ENCODE measurements at places on chromosomes 6 and 20.

DNA sequence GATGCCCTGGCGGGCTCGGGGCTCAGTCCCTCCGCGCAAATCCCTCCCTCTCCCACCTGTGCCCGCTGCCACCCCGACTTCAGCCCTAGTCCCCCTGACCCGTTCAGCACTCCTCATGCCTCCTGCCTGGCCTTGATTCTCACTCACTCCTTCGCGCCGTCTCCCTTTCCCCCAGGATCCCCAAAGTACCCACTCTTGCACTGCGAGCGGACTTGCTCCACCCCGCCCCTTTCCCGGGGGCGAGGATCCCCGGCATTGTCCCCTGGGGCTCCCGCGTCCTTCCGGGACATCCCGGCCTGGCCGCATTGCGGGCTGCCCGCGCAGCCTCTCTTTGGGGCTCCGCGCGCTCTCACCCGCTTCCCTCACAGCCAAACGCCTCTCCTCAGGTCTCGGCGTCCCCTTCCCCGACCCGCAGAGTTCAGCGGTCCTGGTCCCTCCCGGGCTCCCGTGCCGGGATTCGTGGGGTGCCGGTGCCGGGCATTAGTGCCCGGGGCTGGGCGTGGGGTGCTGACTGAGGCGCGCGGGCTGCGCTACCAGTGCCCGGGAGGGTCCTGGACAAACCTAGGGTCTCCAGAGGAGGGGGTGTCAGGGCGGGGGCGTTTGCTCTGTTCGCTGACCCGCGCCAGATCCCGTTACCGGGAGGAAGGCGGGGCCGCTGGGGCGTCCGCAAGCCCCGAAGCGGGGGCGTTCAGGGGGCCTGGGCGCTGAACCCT lies 45.5 kb upstream of the SUPT3H start:
- DNase-seq, result no peak

DNA sequence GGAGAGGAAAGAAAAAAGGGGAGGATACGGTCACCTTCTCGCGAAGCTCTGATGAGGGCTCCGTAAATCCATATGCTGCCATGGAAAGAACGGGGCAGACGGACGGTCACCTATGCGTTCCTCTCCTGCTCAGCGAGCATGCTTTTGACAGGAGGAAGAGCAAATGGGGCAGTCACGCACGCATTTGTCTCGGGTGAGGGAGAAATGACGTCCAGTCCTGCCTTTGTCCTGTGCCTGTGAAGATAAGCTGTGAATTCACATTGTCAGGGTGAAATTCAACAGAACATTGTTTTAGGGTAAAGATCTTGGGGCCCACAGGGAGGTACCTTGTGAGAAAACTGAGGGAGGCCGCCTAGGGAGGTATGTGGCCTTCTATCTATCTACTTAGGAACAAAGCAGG lies 83.8 kb downstream of the IRF4 start:
- DNase-seq, result no peak

DNA sequence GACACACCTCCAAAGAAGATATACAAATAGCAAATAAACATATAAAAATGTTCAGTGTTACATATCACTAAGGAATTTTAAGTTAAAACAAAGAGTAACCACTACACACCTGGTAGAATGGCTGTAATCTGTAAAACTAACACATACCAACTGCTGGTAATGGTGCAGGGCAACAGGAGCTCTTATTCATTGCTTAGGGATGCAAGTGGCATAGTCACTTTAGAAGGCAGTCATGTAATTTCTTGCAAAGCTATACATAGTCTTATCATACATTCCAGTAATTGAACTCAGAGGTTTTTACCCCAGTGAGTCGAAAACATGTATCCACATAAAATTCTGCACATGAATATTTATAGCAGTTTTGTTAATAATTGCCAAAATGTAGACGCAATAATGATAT lies 906.8 kb upstream of the CITED2 start:
- no peak for DNase-seq

- DNase-seq, result no peak
These were observed 1309.0 kb downstream of the EPHA7 start for GRCh38 chr6:92110403-92110802.

- no peak for DNase-seq
These were observed 62.0 kb upstream of the BCLAF1 start for GRCh38 chr6:136351518-136352110.

GRCh38 chr20:1334761-1335160 lies 5.8 kb upstream of the SDCBP2 start:
- no peak for DNase-seq

DNA sequence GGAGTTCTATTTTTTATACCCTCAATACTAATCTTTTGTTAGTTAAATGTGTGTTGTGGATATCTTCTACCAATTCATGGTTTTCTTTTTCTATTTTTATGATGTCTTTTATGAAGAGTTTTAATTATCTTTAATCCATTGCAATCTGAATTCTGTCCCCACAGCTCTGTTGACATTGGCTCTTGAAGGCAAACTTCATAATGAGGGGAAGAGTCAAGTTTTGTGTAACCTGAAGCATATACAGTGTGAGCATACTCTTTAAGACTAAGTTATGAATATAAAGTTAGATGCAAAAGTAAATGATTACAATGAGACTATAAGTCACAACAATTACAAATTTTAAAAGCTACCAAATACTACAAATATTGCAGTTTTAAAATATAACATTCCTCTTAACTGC lies 34.2 kb downstream of the RNF217 start:
- DNase-seq, result no peak

GRCh38 chr6:314377-314776 lies 22.1 kb downstream of the DUSP22 start:
- no peak for DNase-seq

DNA sequence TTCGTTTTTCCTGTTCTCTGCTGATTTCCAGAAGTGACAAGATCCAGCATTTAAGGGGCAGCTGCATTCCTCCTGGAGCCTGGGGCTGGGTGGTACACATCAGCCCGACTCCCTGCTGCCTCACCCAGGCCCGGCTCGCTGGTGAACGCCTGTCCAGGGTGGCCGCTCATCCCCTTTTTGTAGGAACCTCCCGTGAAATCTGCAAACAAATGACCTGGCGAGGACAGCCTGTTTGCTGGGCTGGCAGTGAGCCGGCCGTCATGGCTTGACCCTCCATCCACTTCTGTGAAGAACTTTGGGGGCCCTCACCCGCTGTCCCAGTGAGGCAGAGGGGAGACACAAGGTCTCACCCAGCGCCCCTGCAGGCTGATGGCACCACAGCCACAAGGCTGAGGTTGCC lies 39.0 kb downstream of the PYGB start:
- DNase-seq, result no peak

DNA sequence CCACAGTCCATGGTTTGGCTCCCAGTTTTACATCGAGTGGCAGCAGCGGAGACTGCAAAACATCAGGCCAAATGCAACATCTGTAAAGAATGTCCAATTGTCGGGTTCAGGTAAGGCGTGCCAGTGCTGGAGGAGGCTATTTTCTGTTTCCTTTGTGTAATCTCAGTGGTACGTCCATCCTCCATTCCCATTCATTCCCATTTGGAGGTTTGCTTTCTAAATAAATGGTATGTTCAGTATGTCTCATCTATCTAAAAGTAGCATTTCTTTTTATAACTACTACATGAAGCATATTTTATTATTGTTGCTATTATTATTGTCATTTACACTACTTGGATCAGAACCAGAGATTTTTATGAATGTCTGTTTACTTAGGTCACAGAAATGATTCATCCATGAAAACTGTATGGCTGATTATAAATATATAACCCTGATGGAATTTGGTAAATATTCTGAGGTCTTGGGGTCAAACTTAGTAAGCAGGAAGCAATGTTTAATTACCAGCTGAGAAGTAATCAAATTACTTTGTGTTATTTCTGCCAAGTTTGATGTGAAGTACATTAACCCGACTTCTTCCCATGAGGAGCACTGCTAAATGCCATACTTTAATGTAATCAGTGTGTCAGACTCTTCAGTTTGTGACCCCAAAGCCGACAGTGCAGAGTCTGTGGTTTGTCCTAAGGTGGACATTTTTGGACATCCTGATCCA lies 512.9 kb downstream of the UTRN start:
- DNase-seq, result no peak

DNA sequence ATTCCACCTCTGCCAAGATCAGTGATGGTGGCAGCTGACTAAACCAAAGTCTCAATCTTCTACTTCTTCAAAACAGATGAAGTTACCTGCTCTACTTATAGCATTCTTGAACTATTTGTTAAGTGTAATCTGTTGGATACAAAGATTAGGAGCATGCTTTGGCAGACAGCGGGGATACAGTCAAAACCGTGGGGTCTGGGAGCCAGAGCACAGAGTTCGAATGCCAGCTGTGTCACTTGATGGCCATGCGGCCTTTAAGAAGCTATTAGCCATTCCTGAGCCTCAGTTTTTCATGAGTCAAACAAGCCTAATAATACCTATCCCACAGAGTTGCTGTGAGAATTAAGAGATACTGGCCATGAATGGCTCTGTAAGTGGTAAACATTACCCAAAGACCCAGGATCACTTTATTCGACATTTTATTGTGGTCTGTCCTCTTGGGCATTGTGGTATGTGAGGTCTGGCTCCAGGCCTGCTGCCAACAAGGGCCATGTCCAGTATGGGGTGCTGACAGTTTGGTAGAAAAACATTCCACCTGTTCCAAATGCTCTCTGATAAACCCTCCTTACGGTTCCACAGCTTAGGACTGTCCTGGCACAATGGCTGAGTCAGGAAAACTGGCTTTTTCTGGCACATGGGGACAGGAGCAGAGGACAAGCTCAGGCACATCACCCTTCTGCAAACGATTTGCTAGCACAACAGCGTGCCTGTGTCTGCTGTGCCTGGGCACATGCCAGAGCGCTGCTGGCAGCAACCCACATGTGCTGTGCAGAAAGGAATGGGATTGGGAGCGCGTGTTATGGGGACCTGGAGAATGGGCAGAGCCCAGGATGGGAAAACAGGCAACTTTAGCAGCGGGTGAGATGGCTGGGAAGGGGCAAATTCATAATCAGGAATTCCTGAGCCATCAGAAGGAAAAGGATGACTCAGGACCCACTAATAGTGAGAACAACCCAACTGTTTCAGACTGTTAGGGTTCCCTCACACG lies 15.7 kb upstream of the FAM83C start:
- DNase-seq, result no peak

DNA sequence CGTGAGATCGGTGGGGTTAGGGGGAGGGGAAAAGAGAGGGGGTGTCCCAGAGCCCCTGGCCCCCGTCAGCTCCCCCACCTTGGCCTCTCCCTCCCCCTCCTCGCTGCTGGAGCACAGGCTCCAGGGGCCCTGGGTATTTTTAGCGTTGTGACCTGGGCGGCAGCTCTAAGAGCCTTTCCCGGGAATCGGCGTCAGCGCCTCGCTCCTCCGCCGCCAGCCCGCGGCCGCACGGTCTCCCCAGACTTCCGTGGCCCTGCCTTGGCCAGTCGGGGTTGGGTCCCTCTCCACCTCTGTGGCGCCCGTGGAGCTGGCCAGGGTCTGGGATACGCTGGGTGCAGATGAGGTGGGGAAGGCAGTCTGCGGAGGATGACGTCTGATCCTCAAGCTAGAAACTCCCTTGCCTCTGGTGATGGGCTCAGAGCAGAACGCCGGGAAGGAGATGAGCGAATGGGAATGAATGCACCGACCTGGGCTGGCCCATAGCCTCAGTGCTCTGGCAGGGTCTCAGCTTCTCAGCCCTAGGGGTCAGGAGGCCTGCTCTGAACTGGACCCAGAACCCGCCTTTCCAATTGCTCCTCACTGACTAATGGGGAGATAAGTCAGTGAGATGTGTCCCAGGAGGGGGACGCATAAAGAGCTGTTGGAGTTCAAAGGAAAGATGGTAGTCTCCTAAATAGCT lies 883 bp upstream of the DBNDD2 start:
- no peak for DNase-seq

GRCh38 chr20:61722146-61722678 lies 343.5 kb downstream of the TAF4 start:
- DNase-seq, result no peak

- no peak for DNase-seq
These were observed 681.4 kb downstream of the TENT5A start for GRCh38 chr6:81071121-81071520.

- DNase-seq, result no peak
These were observed 226.9 kb downstream of the BCKDHB start for GRCh38 chr6:80333342-80333741.

DNA sequence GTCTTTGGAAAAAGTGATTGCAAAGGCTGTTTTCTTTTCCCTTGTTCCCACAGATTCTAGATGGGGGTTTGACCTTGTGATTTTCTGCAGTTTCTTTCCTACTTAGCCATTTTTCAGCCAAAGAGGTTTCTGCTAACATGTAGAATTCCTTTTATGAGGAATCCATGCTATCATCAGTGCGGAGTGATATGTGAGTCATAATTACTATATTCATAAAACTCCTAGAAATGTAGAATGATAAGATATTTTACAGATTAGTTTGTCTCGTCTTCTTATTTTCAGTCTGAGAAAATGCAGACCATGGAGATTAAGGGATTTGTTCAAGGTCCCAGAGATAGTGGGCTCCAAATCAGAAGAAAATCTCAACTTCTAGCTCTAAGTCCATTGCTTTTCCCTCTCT lies 98.6 kb downstream of the KCNQ5 start:
- DNase-seq, result no peak

DNA sequence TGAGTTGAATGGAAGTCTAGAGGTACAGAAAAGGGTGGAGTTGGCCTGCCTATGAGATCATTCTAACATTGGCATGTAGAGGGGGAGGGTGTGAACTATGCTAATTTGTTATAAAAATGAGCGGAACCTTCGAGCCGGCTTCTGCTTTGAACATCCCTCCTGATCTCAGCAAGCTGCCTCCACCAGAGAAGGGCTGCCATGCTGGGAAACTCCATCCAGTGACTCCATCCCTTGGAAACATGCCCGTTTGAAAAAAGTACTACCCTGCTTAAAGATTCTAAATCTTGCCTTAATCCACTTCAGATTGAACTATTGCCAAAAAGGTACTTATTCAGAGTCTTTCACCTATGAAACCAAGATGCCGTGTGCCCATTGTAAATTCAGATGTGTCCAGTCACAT lies 43.6 kb upstream of the TMEM170B start:
- DNase-seq, result no peak

- DNase-seq, result no peak
These were observed 77.2 kb downstream of the GCNT2 start for GRCh38 chr6:10598084-10598960.

DNA sequence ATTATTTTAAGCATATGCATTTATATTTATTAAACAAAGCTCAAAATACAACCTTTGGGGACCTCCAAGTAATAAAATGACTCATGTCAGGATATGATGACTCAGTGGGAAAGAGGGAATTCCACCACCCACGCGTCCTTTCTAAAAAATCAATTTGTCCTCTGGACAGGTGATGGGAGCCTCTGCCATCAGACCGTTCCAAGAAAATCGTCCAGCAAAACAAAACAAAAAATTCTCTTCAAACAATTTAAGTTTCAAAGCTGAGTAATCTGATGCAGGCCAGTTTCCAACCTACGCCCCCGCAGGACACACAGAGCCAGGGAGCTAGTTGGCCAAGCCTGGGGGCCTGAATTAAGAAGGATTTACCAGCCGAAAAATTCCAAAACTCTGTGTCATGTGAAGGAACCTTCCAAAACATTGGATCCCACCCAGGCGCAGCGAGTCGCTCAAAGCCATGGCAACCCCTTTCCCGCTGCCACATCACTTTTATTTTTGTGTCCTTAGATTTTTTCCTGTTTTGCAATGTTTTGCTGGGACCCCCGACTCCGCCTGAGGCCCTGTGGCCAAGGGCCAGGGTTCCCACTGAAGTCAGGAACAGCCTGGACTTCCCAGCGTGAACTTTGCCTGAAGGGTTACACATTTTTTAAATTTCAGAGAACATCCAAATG lies 95.3 kb downstream of the NFATC2 start:
- DNase-seq, result no peak
